Trophoblast cell (in vitro differentiated cells and primary cell): ENCODE measurements at places on chromosomes 12 and 14.

GRCh38 chr12:33222357-33222756, 217.3 kb downstream of the SYT10 start:
- DNase-seq, result no peak

GRCh38 chr14:81147140-81147897, 73.4 kb downstream of the GTF2A1 start:
- DNase-seq, result no peak

GRCh38 chr12:132689227-132689626, 1.8 kb downstream of the PXMP2 start:
- DNase-seq, result no peak

- DNase-seq, result no peak
Measured at GRCh38 chr12:25084816-25085215, 110.1 kb downstream of the DNAI7 start.

- peak; percentile 38 for DNase-seq
Measured at GRCh38 chr12:4135919-4136605, 137.5 kb upstream of the CCND2 start.

DNA sequence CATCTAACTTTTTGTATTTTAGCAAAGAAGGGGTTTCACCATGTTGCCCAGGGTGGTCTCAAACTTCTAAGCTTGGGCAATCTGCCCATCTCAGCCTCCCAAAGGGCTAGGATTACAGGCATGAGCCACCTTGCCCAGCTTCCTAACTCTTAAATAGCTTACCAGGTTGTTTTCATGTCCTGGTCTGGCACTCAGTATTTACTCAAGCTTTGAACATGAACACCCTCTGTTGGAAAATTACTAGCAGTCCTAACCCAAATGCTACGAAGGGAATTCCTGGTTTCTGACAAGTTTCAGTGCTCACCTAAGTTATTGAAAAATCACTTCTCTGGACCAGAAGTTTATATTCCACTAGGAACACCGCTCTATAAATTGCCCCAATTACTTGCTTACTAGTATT, 32.5 kb upstream of the GCH1 start:
- DNase-seq, result no peak

- DNase-seq, result no peak
Measured at GRCh38 chr14:96162265-96162664, 42.4 kb upstream of the BDKRB2 start.

- no peak for DNase-seq
Measured at GRCh38 chr14:25095736-25096437, 45.9 kb upstream of the STXBP6 start.

- no peak for DNase-seq
Measured at GRCh38 chr12:46267825-46268582, 839 bp downstream of the SLC38A1 start.

GRCh38 chr12:64120568-64120967, 101.5 kb downstream of the KICS2 start:
- peak; percentile 76 for DNase-seq

- DNase-seq, result no peak
Measured at GRCh38 chr12:6818222-6818621, 3.4 kb upstream of the GPR162 start.

GRCh38 chr12:68786929-68787328, 21.0 kb upstream of the MDM2 start:
- DNase-seq, result no peak

- no peak for DNase-seq
Measured at GRCh38 chr14:59301354-59301753, 112.9 kb downstream of the DAAM1 start.

GRCh38 chr14:104725772-104726548, 1.9 kb downstream of the ADSS1 start:
- no peak for DNase-seq

GRCh38 chr12:60162988-60163720, 567.3 kb downstream of the SLC16A7 start:
- DNase-seq, result no peak

DNA sequence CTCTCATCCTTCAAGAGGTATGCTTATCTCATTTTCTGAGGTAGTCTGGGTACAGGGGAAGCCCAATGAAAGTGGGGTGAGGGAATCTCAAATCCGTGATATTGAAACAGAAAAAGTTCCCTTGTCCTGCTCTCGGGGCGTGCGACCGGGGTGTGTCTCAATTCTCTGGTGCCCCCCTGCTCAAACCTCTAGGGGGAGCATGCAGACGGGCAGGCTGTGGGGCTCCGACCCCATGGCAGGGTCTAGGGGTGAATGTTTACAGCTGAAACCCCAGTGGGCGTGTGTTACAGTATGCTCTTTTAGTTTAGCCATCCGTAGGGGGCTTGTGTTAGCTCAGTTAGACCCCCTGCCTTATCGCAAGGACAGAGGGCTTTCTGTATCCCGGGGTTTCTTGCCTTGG, 68.7 kb downstream of the PTPRQ start:
- DNase-seq, result no peak

DNA sequence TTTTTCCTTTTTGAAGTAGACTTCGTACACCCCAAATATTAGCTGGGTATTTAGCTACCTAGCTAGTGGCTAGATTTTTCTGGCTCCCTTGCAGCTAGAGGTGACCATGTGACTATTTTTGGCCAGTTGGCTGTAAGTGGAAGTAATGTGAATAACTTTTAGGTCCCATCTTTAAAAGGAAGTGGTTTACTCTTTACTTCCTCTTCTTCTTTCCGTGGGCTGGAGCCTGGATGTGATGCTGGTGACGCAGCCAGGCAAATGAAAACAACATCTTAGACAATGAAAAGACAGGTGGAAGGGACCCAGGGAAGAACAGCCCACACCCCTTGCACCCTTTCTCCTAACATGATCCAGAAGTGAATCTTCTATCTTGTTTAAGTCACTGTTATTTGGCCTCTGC, 245.5 kb downstream of the ATP23 start:
- DNase-seq, result no peak

- no peak for DNase-seq
Measured at GRCh38 chr12:132307976-132308852, 21.2 kb downstream of the GALNT9 start.

GRCh38 chr12:122116707-122117535, 38.4 kb downstream of the MLXIP start:
- no peak for DNase-seq

GRCh38 chr12:107159384-107159900, 66.1 kb upstream of the CRY1 start:
- no peak for DNase-seq

DNA sequence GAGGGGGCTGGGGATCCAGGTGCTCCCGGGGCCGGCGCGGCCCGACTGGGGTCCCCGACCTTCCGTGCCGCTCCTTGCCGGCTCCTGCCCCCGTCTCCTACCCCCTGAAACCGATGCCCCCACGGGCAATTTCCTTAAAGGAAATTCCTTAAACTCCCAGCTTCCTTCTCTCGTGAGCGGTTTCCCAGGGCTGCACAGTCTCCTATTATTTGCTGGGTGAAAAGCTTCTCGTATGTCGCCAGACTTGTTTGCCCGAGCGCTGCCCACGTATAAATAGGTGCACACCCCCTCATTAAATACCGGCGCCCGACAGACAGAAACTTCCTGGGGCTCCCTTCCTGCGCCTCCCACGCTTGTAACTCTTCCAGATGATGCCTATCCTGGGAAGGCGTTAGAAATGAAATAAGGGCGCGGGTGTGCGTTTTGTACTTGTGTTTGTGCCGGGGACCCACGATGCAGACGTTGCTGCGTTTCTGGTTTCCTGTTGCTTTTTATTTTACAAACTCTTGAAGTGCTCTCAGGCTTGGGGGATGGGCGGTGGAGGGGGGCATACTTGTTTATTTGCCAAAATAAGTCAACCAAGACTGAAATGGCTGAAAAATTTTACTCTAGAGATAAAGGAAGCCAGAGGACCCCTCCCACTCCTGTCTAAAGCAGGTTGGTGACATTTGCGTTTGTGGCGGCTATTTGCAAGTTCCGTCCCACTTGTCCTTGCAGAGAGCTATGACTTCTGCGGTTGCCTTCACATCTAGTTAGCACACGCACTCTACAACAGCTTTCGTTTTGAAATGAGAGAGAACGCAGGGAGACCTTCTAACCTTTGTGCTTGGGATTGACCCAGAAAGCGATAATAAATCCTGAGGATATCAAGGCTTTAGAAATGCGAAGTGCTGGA, 1.0 kb downstream of the HIP1R start:
- peak; percentile 37 for DNase-seq

- no peak for DNase-seq
Measured at GRCh38 chr12:4140581-4141301, 132.8 kb upstream of the CCND2 start.

GRCh38 chr12:119835068-119835467, 42.1 kb downstream of the CIT start:
- no peak for DNase-seq

GRCh38 chr14:35001621-35002020, 18.8 kb downstream of the SRP54 start:
- DNase-seq, result no peak

GRCh38 chr12:122081697-122082221, 3.2 kb downstream of the MLXIP start:
- DNase-seq, result no peak

DNA sequence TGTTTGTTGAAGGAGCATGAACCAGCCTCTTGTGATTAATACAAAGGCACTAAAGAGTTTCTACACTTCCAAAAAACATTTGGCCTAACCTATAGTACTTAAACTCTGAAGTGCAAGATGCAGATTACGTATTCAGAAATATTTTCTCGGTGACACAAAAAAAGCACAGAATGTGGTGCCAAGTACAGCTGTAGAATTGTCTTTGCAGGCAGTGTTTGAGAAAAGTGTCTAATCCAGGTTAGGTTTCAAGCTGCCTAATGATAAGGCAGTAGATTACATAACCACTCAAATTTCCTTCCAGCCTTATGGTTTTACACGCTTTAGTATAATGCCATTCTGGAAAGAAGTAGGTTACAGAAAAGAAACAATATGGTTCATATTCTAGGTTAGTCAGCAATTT, 205.2 kb downstream of the KLHL28 start:
- no peak for DNase-seq

GRCh38 chr12:54684636-54685630, 36.8 kb upstream of the DCD start:
- no peak for DNase-seq

GRCh38 chr12:44509471-44509870, 366.6 kb downstream of the NELL2 start:
- peak; percentile 87 for DNase-seq

DNA sequence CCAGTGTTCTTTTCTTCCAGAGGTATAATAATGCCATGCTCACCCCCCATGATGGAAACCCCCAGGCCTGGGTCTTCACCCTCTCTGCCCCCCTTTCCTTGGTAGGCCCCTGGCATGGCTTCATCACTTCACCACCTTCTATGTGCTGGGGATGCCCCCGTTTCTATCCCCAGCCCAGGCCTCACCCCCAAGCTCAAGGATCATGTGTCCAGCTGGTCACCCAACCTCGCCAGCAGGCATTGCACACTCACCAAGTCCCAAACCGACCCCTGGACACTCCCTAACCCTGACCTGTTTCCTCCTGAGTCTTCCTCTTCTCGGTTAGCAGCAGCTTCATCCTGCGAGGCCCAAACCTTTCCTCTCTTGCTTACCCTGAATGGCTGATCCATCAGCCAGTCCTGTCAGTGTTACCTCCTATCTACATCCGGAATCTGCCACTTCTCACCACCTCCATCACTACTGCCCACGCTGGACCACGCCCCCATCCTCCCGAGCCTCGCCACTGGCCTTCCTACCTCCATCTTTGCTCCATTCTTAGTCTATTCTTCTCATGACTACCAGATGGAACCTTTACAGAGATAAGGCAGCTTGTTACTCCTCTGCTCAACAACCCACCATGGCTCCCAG, 69.0 kb downstream of the MVK start:
- no peak for DNase-seq

DNA sequence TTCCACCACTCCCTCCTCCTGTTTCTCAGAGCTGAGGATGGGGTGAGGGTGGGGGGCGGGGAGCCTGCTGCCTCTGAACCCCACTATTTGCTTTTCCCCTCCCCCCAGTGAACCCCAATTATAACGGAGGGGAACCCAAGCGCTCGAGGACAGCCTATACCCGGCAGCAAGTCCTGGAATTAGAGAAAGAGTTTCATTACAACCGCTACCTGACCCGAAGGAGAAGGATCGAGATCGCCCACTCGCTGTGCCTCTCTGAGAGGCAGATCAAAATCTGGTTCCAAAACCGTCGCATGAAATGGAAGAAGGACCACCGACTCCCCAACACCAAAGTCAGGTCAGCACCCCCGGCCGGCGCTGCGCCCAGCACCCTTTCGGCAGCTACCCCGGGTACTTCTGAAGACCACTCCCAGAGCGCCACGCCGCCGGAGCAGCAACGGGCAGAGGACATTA, 1.1 kb downstream of the HOXC4 start:
- no peak for DNase-seq

DNA sequence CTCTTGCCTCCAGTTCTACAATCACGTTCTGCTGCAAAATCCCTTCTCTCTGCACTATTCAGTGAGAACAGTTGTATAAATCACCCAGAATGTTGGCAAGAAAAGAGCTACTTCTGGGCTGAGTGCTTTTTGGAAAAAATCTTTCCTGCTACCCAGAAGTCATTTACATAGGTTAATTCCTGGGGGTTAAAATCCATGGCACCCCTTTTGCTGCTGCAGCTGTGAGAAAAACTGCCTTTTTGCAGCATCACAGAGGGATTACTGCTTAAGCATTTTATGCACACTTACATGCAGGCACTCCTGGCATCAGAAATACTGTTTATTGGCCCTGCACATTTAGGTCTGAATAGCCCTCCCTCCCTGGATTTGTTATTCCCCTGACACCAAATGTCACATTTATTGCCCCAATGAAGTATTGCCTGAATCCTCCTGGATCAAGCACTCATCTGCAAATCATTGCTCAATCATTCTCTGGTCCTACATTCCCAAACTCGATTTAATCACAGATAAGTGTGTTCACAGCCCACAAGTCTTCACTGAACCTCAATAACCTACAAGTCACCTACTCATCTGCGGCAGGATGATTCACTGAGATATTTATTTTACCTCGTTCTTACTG, 43.1 kb upstream of the CCDC196 start:
- DNase-seq, result no peak

GRCh38 chr12:6952121-6952862, 1.1 kb downstream of the PTPN6 start:
- DNase-seq, result no peak

DNA sequence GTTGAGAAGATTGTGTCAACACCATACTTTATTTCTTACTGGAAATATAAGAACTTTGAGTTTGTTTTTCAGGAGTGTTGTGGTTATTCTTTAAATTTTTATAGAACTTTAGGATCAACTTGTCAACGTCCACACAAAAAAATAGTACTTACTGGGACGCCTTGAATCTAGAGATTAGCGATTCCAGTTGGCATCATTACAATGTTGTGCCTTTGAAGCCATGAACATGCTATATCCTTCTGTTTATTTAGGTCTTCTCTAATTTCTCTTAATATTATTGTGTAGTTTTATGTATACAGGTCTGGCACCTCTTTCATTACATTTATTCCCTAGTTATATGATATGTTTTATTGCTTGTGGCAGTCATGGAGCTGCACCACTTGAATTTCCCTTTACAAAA, 320.8 kb upstream of the CCDC196 start:
- DNase-seq, result no peak

- no peak for DNase-seq
Measured at GRCh38 chr12:62767946-62768345, 167.0 kb downstream of the PPM1H start.

GRCh38 chr12:127310548-127310947, 956.4 kb upstream of the TMEM132C start:
- no peak for DNase-seq
